ENCODE measurements at places on chromosomes 12 and 14.

GRCh38 chr14:55116246-55117030, 12.6 kb upstream of the LGALS3 start:
- DNase-seq: no peak

DNA sequence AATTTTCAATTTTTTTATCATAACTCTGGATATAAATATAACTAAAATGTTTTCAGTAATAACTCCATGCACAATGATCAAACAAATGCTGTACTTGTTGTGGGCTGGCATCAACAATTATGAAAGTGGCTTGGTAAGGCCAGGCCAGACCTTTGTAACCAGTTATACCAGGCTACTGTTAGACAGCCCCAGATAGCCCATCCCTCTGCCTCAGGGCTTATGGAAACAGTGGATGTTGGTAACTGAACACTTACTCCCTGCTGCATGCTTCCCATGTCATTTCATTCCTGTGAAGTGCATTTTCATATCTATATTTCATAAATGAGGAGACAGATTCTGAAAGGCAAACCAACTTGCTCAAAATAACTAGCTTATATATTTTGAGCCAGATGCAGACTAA, 195.0 kb downstream of the SYT1 start:
- no peak for DNase-seq

GRCh38 chr12:84502180-84502860, 410.3 kb downstream of the SLC6A15 start:
- DNase-seq: no peak

GRCh38 chr12:1696800-1697199, 5.9 kb downstream of the ADIPOR2 start:
- DNase-seq: no peak

DNA sequence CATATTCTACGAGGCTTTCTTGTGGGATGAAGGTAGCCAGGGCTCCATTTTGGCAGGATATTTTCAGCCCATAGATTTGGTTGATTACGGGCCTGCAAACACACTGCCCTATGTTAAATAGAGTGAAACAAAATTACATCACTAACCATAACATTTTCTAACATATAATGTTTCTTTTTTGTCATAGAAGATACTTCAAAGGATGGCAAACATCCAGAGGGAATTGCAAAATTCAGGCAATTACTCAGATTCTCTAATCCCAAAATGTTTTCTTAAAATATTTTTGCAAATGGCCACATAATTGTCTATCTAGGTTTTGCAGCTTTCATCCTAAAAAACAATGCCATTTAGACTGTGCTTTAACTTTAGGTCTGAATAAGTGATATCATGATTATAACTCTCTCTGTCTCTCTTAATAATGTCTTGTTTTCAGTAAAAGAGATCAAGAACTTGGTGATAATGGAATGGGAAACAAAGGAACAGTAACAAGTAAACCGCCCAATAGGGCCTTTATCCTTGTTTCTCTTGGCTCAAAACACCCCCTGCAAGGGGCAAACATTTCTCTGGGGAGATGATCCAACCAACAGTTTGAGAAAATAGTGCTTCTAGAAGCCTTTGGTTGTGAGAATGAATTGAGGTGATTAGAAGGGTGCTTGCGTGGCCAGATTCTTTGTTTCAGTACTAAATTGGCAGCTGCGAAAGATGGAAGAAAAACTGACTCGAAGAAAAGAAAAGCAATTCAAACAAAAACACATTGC, 54.4 kb upstream of the BTG1 start:
- DNase-seq: no peak

DNA sequence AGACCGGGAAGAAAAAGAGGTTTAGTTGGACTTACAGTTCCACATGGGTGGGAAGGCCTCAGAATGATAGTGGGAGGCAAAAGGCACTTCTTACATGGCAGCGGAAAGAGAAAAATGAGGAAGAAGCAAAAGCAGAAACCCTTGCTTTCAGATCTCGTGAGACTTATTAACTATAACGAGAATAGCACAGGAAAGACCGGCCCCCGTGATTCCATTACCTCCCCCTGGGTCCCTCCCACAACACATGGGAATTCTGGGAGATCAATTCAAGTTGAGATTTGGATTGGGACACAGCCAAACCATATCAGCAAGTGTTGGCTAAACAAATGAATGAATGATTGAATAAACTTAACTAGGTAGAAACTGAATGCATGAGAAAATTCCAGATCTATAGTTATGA, 85.3 kb upstream of the PARP11 start:
- no peak for DNase-seq

GRCh38 chr14:72801381-72801812, 92.5 kb downstream of the DPF3 start:
- DNase-seq: no peak

GRCh38 chr14:54310151-54310850, 86.5 kb upstream of the CDKN3 start:
- no peak for DNase-seq

GRCh38 chr12:100675432-100675831, 101.9 kb downstream of the GAS2L3 start:
- DNase-seq: no peak

DNA sequence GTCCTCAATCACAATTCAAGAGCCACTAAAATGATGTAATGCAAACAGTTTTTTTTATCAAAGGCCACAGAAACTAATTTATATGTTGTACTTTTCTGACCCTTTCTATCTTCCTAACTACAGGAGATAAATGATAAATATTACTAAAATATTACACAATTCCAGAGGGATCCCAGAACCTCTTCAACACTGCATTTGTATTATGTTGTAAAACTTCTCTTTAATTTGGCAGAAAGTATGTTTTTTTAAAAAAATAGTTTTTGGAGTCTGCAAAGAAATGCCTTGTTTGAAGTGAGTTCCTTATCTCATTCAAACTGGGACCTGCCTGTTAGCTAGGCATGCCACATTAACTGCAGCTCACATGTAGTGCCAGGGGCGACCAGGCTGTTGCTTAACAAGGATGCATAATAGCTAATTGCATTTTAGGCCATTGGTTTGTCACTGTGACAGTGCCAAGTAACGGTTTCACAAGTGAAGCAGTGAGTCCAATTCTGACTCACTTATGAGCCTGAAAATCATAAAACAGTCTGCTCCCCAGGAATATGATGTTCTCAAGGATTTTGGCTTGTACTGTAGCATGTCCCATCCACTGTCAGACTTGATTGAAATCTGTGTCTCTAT, 266.9 kb downstream of the KTN1 start:
- peak; percentile 77 for DNase-seq

- DNase-seq: peak; percentile 74
Measured at GRCh38 chr12:3122841-3123678, 45.9 kb downstream of the TSPAN9 start.

- no peak for DNase-seq
Measured at GRCh38 chr12:98373025-98373554, 142.3 kb upstream of the TMPO start.

GRCh38 chr14:30799933-30800332, 74.4 kb upstream of the COCH start:
- DNase-seq: no peak

DNA sequence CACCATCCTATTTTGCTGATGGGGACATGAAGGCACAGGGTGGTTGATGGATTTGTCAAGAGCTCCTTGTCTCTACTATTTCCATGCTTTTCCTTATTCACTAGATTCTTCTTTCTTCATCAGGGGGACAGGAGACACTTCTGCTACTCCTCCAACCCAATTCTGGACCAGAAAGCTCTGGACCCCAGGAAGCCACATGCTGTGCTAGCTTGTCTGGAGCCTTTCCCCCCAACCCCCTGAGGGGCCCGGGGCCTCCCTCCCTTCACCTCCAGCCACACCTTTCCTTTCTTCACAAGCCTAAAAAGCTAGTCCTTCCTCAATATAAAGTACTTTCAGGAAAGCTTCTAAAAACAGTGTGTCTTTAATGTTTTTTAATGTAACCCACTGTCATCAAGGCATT, 75.1 kb upstream of the CAPRIN2 start:
- no peak for DNase-seq

Measured in suprapubic skin (tissue), 4 donors.